ENCODE measurements at places on chromosomes 1 and 21. TPM values are rescaled to one million over a fixed set of nuclear protein-coding genes. Genes with fewer than 3 reads are reported as not detected.

- no peak for DNase-seq
Observed at GRCh38 chr1:17674726-17675500, 80.2 kb upstream of the ACTL8 start.

- no peak for DNase-seq
Observed at GRCh38 chr1:29655945-29656850, 419.9 kb downstream of the PTPRU start.

Gene SLFNL1
- 0.28 TPM for total RNA-seq

GRCh38 chr21:38956856-38957571, 151.3 kb downstream of the ETS2 start:
- DNase-seq: no peak

Gene CDA
- 0.67 TPM for total RNA-seq

Gene PGD
- 286 TPM for total RNA-seq

Gene RGS1
- total RNA-seq: not detected

DNA sequence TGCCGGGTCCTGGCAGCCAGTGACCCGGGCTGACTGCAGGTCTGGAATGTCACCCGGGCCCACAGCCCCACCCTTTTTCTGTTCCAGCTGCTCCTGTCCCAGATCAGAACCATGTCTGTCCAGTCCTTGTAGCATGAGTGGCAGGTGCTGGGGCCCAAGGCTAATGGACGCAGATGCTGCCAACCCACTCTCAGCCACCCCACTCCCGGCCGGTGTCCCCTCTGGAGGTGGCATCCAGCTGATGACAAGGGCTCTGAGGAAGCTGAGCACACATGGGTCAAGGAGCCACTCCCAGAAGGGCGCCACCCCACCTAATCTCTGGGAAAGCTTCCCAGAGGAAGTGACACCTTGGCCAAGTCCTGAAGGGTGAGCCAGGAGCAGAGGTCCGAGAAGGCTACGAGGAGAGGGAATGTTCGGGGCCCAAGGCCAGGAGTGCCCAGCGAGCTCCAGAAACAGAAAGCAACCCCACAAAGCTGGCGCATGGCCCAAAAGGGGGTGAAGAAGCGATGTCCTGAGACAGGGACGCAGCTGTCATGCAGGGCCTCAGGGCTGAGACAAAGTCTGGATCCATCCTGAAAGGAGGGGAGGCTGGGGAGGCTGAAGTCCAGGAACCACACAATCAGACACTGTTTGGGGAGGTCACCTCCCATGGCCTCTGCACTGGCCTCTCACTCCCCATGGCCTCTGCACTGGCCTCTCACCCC, 39.5 kb downstream of the ACOT7 start:
- DNase-seq: no peak

GRCh38 chr1:211324992-211325775, 1.4 kb upstream of the TRAF5 start:
- no peak for DNase-seq

Gene IRF6
- total RNA-seq: 24.3 TPM

Gene BNIPL
- 0.07 TPM for total RNA-seq

Gene SPRR2E
- total RNA-seq: not detected

- no peak for DNase-seq
Observed at GRCh38 chr1:173900427-173900826, 16.7 kb downstream of the SERPINC1 start.

GRCh38 chr1:163361123-163361934, 39.6 kb downstream of the NUF2 start:
- DNase-seq: no peak

GRCh38 chr1:56002231-56002630, 577.1 kb downstream of the PLPP3 start:
- no peak for DNase-seq

GRCh38 chr1:200654660-200655059, 15.0 kb downstream of the DDX59 start:
- DNase-seq: no peak

DNA sequence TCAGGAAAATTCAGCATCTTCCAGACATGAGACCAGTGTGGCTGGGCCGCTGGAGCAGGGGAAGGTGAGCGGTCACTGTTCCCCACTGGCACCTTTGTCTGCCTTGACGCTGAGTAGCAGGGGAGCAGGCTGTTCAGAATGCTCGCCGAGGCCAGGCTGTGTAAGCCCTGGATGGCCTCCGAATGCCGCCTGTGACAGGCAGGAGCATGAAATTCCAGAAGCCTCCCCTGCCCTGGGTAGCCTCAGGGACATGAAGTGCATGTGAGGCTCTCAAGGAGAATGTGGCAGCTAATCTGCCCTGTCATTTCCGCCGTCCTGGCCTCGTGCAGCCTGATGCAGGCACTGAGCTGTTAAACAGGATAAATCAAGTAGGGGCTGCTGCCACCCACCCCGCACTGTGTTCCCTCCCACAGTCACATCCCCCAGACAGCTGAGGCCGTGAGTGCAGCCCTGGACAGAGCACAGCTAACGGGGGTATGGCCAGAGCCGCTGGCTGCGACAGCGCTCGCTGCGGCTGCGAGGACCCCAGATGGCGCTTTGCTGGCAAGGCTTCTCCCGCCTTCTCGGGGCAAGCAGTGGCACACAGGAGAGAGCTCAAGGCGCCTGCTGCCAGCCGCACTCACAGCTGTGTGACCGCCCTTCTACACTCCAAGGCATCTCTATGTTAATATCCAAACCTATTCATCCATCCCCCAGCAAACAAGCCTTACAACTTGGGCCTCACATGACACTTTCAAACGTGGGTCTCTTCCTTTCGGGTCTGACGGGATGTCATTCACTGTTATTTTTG, 105.0 kb upstream of the COL6A1 start:
- DNase-seq: no peak

- no peak for DNase-seq
Observed at GRCh38 chr1:23037081-23037740, 17.9 kb downstream of the KDM1A start.

DNA sequence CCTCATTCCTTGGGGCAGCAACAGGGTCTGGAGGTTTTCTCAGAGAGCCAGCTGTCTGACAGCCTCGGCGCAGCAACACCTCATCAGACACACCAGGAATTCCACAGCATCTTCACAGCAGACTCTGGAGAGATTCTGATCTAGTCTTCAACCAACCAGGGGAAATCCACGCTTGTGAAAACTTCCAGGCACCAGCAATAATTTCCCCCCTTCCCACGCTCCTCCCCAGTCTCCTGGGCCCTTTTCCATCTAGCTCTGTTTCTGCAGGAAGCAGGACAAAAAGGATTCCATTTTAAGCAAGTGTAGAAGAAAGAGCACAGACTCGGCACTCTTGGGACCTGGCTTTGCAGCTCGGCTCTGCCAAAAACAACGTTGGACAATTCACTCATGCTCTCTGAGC, 44.3 kb upstream of the CAPZB start:
- DNase-seq: no peak

Gene MYOM3
- 0.14 TPM for total RNA-seq

- DNase-seq: no peak
Observed at GRCh38 chr21:31909153-31910073, 36.6 kb downstream of the HUNK start.

GRCh38 chr1:25128121-25128621, 104.1 kb downstream of the SYF2 start:
- DNase-seq: no peak

DNA sequence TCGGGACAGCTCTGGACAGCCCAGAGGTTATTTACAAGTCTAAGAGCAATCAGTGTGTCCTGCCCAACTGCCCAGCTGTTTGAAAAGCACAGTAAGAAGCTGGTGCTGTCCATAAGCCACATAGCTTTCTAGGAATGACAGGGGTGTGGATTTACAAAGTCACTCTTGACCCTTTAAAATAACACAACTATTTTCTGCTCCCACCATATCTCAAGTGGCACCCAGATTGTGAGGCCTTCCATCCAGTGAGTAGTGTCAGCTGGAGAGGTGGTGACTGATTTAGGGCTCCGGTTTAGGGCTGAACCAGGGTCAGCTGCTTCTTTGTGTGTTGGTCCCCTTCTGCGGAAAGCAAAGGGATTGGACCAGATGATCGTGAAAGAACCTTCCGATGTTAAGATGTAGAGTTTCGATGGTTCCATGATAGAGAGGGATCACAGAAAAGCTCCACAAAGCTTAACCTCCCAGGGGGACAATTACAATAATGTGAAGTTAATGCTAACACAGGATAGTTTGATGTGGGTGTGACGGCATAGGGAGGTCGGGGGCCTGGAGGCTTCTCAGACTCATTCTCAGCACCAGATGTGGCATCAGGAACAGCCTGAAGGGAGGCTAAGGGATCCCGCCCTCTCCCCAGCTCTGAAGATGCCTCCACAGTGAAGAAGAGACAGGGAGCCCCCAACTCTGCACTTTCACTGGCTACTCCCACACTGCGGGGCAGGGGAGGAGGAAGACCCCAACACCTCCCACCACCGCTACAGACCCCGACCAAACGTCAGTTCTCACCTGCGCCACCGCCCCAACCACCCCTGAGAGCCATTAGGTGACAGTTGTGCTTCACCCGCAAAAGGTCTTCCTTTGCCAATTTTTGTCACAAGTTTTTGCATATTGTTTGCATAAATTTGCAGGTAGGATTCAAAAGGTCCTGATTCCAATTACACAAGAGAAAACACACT, 40.6 kb downstream of the LRRC3 start:
- DNase-seq: no peak

DNA sequence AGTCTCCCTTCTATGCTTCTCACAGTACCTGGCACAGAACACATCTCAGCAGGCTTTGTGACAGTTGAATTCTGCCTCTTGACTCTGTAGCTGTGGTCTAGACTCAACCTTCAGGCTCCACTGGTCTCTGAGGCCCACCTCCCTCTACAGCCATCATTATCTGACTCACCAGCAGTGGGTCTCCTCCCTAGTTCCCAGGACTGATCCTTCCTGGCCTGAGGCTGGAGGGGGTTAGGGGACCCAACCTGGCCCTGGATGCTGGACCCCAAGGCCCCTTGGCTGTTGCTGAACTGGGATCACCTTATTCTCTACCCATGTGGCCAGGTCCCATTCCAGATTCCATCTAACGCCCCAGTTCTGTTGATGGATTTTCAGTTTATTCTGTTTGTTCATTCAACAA, 43.1 kb upstream of the FOXO6 start:
- DNase-seq: no peak

- no peak for DNase-seq
Observed at GRCh38 chr21:16535102-16535422, 805.3 kb downstream of the USP25 start.

Gene TMPRSS3
- total RNA-seq: not detected

DNA sequence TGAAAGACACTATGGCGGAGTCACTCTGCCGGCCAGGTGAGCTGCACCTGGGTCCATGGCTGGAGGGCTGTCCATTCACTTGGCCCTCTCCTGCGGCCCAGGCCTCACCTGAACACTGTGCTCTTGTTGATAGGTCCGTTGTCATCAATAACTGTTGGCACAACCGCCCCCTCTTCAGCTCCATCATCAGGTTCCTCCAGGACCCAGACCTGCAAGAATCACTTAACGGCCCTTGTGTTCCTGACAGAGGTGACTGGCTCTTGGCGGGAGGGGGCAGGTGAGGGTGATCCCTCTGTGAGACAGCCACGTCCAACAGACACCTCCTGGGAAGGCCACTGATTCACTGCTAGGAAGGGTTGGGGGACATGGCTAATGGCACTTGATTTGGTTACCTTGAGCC, 54.9 kb downstream of the INAVA start:
- DNase-seq: no peak

Gene APCS
- not detected for total RNA-seq

Gene FCMR
- not detected for total RNA-seq

Gene KLHDC7A
- total RNA-seq: not detected

Gene LCE1E
- total RNA-seq: not detected

Gene CFHR3
- not detected for total RNA-seq

DNA sequence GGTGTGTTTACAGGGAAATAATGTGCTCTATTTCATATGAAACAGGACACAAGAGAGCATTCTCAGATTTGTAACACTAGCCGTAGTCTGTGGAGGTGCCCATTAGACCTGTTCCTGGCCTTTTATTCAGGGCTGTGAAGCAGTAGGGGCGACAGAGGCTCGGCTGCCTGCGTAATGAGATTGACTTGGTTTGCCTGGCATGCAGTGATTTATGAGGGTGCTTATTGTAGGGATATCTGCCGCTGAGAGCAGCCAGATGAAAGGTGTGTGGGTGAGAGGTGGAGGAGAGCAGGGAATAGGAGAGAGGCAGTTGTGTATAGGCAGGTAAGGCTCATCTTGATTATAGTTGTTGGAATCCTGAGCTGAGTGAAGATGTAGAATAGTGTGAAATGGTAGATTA, 51.3 kb downstream of the DNAJC6 start:
- no peak for DNase-seq

- no peak for DNase-seq
Observed at GRCh38 chr1:224432672-224433040, 1.9 kb downstream of the WDR26 start.

DNA sequence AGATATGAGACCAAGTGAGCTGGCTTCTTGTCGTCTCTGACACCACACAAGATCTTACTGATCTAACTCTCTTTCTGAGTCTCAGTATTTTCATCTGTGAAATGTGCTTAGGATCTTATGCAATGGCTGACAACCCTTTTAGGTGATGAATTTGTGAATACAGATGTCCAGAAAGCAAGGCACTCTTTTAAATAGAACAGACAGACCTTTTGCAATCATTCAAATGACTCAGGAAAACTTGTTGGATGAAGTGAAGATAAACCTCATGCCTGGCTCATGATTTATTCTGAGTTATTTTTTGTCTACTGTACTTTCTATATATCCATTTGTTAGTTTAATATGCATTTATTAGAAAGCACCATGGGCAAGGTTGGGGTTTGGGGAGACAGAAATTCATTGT, 411.3 kb downstream of the PTPRU start:
- no peak for DNase-seq

Gene MEGF6
- total RNA-seq: 49.2 TPM

GRCh38 chr21:26043891-26044290, 126.7 kb downstream of the APP start:
- DNase-seq: no peak

GRCh38 chr1:158147869-158148268, 32.8 kb upstream of the CD1D start:
- DNase-seq: no peak

Gene TNFRSF9
- 1.9 TPM for total RNA-seq

Gene TCEA3
- 1.1 TPM for total RNA-seq
